ENCODE measurements at places on chromosomes 3 and 15. TPM values are rescaled to one million over a fixed set of nuclear protein-coding genes. Genes with fewer than 3 reads are reported as not detected.

DNA sequence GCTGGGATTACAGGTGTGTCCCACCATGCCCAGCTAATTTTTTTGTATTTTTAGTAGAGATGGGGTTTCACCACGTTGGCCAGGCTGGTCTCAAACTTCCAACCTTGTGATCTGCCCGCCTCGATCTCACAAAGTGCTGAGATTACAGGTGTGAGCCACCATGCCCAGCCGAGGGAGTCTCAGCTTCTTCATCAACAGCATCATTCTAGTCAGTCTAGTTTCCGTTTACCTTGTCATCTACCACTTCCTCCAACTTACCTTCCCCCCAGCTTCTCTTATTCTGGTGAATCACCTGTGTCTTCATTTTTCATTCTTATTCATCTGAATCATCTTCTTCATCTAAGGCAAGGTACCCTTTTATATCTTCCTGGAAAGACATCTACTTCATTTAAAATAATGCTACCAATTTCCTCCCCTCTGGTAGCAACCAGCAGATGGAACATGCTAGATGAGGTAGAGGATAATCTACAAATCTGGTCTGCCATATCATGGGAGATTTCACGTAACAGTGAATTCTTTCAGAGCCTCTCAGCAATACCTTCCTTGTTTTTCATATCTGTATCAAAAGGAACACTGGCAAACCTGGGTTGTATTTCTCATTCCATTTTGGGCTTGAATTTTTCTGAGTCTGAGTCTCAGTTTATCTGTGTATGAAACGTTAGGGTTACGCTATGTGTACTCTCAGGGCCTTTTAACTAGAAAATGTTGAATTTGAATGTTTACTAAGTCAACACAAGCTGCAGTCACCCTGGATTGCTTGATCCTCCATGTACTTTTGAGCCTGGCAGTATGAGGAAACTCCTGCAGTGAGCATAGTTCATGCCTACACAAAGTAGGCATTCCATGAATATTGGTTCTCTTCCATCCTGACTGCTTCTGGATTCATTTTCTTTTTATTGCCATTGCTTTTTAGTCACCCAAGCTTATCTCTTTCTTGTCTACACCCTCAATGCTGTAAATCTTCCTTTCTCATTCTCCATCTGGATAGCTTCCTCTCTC lies 16.8 kb downstream of the LPP start:
- no peak for DNase-seq

Gene GABRG3
- total RNA-seq: not detected

GRCh38 chr3:111545349-111545748 lies 3.4 kb downstream of the CD96 start:
- no peak for DNase-seq

GRCh38 chr3:71492974-71493771 lies 90.4 kb downstream of the FOXP1 start:
- DNase-seq: no peak

Gene GUCA1C
- total RNA-seq: 5.8 TPM

DNA sequence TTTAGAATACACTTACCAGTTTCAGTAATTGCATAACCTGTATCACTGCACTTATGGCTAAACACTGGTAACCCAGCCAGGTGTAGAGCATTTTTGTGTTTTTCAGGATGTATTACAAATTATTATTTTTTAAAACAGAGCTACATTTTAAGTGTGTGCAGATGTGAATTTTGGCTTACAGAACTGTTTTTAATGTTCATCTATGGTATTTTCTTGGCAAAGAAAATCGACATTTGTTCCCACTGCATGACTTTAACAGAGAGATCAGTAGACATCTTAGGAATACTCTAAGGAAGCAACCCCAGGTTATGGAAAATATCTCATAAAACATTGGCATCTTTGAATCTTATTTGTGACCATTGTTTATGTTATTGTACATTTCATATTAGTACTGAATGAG lies 73.3 kb downstream of the ATP13A4 start:
- no peak for DNase-seq

Gene KY
- total RNA-seq: 12.1 TPM

DNA sequence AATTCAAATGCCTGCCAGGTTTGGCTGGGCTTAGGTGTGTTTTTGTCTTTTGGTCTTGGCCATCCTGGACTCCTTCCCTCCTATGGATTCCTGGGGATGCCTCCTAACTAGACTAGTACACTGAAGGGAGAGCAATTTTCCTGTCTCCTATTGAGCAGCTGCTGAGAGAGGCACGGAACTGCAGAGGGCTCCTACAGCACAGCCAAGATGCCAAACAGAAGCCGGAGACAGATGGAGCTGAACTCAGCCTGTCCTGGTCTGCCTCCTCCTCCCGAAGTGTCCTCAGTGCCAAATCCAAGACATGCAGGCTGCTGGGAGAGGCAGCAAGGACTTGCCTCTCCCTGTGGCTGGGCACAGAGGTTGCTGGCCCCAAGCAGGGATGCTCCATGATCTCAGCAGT lies 256.6 kb upstream of the PROK2 start:
- DNase-seq: no peak

DNA sequence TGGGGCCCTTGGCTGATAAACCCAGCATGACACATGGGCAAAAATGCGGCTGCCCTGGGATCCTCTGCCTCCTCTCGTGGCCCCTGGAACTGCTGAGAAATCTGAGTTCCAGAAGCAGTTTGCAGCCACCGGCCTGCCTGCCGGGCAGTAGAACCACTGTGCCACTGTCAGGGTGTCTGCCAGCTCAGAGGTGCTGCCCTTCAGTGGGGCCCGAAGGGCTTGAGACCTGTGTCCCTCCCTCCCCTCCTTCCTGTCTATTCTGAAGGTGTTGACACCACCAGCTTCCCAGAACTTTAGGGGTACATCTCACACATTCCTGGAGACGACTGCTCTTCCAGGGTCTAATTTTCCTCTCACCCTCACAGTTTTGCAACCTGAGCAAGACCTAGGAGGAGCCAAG lies 88.2 kb upstream of the POMGNT2 start:
- no peak for DNase-seq

DNA sequence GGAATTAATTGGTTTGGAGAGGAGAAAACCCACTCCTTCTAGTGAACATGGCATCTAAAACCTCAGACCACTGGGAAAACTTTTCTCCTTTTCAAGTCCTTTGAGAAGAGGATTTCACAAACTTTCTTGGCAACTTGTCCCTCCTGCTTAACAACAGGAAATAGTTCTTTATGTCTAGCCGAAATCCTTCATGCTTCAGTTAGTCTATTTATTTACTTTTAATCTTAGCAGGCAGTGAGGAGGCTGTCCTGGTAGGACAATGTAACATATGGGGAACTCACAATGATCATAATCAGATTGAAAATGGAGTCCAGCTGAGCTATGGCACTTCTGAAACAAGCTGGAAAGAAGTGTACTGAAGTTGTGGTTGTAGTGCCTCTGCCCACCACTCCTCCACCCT lies 50.6 kb downstream of the KY start:
- no peak for DNase-seq

DNA sequence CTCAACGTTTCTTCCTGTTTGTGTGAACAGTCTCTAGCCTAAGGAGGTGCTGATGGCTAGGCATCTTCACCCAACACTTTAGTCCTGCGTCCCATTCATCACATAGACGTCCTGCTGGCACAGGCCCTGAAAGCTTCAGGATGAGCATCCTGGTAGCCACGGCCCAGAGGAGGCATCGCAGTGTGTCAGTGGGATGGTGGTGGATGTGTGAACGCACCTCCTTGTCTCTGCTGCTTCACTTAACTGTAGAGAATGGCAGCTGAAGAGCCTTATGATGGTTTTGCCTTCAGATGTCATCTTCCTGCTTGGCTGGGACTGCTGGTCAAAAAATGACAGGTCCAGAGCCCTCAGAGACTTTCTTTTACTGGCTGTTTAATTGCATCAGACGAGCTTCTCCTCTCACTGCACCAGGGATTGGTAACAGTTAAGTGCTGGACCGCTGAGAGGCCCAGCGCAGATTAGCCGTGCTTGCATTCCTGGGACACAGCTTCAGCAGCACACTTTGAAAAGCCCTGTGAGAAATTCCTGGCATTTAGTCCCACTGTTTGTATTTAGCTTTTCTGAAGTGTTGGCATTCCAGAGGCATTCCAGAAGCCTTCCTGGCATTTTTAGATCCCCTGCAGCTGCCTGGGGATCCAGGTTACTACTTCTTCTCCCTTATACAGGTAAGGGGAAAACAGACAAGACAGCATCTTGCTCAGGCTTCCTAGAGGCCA lies 132.4 kb upstream of the PLXNA1 start:
- DNase-seq: peak; percentile 39

Gene ALDH1L1
- total RNA-seq: 24.3 TPM

Gene NPAP1
- total RNA-seq: not detected

- DNase-seq: no peak
Observed at GRCh38 chr3:2793987-2794386, 316.2 kb downstream of the IL5RA start.

Gene DLEC1
- 0.08 TPM for total RNA-seq

GRCh38 chr3:49260806-49261324 lies 16.2 kb downstream of the C3orf62 start:
- no peak for DNase-seq

GRCh38 chr3:181691901-181692300 lies 19.8 kb upstream of the SOX2 start:
- no peak for DNase-seq

Gene FRMD4B
- 16.1 TPM for total RNA-seq

GRCh38 chr15:87633525-87633924 lies 623.0 kb downstream of the NTRK3 start:
- no peak for DNase-seq

DNA sequence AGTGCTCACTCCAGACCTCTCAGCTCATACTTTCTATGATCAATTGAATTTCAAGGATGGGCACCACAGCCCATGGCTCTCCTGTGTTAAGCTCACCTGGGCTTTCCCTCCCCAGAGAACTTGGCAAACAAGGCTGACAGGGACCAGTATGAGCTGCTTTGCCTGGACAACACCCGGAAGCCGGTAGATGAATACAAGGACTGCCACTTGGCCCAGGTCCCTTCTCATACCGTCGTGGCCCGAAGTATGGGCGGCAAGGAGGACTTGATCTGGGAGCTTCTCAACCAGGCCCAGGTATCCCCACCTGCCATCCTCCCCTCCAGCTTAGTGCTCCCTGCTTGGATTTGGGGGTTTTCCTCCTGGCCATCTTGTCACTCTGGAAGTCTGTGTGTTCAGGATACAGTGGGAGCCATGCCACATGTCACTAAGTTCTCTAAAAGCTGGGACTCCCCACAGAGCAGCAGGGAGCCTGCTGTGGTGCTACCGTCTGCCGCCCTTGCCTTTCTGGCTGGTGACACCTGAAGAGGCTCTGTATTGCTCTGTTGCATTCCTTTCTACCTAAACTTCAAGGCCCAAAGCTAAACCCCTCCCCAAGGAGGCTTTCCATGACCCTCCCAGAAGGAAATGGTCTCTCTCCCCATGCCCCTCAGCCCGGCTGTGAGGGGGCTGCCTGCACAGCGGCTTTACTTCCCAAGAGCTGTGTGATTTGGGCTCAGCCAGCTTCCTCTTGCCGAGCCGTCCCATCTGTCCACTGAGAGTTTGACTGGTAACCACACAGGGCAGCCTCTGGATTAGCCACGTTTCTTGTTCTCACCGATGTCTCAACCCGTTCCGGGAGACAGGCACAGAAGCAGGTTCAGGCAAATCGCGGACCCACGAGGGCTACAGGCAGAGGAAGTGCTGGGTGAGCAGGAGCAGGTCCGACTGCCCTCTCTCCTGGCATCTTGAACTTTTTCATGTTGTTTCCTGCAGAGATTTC lies 10.8 kb downstream of the TF start:
- DNase-seq: no peak

- DNase-seq: no peak
Observed at GRCh38 chr3:100537646-100538338, 45.4 kb downstream of the TMEM45A start.

DNA sequence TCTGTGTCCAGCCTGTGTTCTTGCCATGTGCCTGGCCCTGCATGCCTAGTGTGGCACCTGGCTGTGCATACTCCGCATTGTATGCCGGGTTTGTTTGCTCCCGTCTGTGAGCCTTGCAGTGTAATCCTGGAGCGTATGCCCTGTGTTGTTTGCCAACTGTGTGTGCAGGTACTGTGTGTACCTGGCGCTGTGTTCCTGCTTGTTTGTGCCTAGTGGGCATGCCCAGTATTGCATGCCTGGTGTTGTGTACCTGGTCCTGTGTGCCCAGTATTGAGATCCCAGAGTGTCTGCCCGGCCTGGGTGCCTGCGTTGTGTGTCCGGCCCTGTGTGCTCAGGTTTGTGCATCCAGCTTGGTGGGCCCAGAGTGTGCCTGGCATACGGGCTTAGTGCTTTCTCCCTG lies 54.5 kb upstream of the CHRNA7 start:
- no peak for DNase-seq

- no peak for DNase-seq
Observed at GRCh38 chr15:66715720-66716655, 14.0 kb downstream of the SMAD6 start.

GRCh38 chr3:24271228-24271627 lies 223.4 kb downstream of the THRB start:
- no peak for DNase-seq
